Activated CD4-positive, alpha-beta T cell treated with anti-CD3 and anti-CD28 coated beads, Interleukin-2, amount 10 ng/mL, durations not matched to agents 7 days and 5 days (primary cell): ENCODE measurements at places on chromosomes 1 and 21.
A peak's percentile ranks its signal among the peaks of the same experiment; 100 is the strongest.

DNA sequence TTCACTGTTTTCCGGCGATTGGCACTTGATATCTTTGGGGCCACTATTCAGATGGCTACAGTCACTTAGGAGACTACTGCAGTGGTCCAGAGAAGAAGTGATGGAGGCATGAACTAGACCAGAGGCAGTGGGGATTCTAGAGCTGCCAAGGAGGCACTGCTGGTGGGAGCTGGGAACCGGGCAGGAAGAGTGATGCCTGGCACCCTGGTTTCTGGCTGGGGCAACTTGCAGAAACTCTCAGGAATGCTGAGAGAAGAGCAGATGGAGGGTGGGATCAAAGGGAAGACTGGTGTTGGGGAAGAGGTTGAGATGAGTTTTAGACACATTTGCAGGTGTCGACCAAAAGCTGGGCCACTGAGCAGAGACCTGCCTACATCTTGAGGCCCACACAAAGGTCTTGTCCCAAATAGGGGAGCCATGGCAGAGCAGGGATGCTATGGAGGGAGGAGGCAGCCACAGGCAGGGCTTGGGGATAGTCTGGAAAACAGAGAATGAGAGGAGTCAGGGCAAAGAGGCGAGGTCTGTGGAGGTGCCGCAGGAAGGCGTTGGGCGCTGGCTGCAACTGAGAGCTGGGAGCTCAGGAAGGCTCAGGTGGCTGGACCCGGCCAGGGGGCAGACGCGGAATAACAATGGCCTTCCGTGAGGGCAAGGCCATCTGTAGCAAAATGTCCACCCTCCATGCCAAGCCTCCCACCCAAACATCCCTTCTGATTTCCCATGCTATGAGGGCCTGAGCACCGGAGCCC lies 118.9 kb downstream of the TOMM20 start:
- no peak for DNase-seq

GRCh38 chr21:39184050-39184980 lies 1.1 kb upstream of the PSMG1 start:
- no peak for DNase-seq

DNA sequence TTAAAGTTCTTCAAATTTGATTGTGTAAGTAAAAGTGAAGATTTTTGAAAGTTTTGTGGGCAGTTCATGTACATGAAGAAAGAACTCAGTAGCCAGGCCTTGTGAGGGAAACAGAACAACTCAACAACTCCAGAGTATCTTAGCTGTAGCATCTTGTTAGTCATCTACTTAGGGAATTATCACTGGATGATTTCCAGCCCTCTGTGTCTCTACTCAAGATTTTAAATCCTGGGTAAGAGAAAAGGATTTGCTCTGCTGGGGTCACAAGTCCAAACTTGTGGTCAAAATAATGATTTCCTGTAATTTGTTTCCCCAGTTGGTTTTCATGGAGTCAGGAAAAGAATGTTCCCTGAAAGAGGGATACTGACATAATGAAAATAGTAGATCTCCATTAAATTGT lies 8.2 kb downstream of the OR10T2 start:
- no peak for DNase-seq

- DNase-seq, result no peak
Measured at GRCh38 chr1:24363994-24364393, 44.8 kb downstream of the GRHL3 start.

DNA sequence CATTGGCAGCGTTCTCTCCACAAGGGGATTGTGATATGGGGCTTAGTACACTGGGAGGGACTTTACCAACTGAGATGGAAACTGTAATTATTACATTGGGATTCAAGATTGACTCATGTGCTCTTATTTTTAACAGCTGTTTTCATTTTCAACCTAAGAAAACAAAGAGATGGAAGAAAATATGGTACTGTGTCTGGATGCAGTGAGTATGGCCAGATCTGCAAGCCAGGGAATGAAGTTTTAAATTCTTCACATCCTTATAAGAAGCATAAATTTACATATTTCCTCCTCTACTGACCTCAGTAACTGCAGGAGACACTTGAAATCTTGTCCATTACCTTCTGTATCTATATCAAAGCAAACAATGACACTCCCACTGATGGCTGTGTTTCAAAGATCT lies 81.5 kb upstream of the EDEM3 start:
- no peak for DNase-seq

GRCh38 chr1:227793079-227793947 lies 22.2 kb upstream of the PRSS38 start:
- DNase-seq, result no peak

DNA sequence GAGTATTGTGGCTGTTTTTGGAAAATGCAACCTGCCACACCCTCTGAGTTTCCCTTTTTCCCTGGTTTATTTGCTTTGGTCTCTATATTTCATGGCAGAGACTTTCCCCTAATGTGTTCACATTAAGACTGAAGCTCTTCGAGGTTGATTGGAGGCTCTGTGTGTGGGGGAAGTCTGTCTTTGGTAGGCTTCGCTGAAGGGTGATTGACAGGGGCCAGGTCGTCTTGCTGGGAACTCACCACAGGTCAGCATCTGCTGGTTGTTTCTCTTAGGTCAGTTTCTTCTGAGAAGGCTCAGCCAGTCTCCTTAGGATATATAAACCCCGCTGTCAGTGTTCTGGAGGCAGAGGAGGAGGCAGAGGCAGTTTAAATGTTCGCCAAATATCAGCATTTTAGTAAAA lies 249.4 kb downstream of the RPS6KC1 start:
- no peak for DNase-seq

DNA sequence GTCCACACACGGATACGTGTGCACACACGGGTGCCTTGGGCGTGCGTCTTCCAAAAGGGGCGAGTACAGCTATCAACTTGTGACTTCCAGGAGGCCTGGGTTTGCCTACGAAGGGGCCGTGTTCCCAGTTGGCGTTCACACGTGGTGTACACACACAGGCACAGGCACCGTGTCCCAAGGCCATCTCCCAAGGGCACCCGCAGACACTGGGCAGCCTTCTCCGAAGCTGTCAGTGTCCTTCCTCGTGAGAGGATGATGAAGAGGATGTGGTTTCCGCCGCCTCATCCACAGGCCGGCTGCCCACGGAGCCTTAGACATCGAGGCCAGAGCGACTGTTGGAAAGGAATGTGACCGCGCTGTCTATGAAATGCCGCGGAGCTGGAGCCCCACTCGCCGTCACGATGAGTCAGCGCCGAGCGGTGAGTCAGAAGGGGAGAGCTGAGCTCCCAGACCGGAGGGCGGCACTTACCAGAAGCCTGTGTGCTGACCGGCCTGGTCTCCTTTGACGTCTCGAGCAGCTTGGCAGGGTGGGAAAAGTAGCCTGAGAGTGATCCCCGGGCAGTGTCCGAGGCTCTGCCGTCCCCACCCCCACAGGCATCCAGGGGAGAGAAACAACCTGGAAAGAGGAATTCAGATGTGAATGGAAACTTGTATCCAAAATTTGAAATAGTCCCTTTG lies 141.4 kb upstream of the ARHGEF16 start:
- no peak for DNase-seq

DNA sequence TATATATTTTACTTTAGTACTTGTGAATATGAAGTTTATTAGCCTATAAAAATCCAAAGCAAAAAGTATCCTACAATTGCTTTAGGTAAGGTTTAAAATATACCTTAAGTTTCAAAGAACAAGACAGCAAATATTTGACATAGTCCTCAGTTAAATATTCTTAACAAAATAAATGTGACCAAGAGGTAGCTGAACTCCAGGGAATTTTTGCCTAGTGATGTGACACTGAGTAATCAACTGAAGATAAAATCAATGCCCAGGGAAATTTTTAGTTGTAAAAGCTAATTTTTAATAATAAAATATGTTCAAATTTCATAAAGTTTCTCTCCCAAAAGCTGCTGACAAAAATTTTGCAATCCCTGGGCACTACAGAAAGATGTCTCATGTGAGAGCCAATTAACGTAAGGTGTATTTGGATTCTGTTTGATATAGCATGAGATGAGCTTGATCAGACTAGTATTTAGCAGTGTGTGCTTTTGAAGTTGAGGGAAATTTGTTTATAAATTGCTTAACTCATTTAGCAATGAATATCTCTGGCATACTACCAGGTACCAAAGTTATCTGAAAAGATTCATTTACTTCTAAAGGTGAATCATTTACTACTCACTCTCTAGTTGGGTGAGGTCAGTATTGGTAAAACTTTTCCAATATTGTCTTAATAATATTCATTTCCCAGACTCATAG lies 80.2 kb upstream of the PALMD start:
- no peak for DNase-seq

- DNase-seq, result peak; percentile 64
Measured at GRCh38 chr1:110962892-110963690, 631 bp downstream of the LRIF1 start.

- no peak for DNase-seq
Measured at GRCh38 chr1:157110003-157110402, 10.4 kb upstream of the ETV3L start.

DNA sequence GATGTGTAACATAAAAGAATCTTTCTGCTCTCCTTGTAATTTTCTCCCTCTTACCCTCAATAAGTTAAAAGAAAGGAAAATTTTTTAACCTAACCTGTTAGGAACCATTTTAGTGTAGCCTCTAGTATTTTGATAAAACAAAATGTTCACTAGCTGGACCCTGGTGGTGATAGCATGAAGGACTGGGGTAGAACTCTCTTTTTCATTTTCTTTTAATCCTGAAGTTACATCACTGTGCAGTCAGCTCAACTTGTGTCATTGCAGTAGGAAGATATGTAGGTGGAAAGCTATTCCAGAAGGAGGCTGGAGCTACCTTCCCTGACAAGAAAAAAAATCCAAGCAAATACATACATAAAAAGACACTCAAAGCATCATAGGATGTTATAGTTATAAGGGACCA lies 39.3 kb downstream of the NFIA start:
- DNase-seq, result no peak

- DNase-seq, result no peak
Measured at GRCh38 chr1:31769720-31770390, 5.7 kb upstream of the ADGRB2 start.

- DNase-seq, result peak; percentile 65
Measured at GRCh38 chr1:1157426-1157913, 16.2 kb upstream of the TTLL10 start.

- DNase-seq, result no peak
Measured at GRCh38 chr1:115906627-115907026, 65.7 kb upstream of the NHLH2 start.

- DNase-seq, result no peak
Measured at GRCh38 chr21:41758550-41758949, 8.3 kb downstream of the RIPK4 start.

- peak; percentile 62 for DNase-seq
Measured at GRCh38 chr21:33229784-33230544, at the start of gene IFNAR2. TSS of gene IFNAR2 (plus strand) at chr21:33229938. CDS start at chr21:33241923, 11,985 bp downstream.

DNA sequence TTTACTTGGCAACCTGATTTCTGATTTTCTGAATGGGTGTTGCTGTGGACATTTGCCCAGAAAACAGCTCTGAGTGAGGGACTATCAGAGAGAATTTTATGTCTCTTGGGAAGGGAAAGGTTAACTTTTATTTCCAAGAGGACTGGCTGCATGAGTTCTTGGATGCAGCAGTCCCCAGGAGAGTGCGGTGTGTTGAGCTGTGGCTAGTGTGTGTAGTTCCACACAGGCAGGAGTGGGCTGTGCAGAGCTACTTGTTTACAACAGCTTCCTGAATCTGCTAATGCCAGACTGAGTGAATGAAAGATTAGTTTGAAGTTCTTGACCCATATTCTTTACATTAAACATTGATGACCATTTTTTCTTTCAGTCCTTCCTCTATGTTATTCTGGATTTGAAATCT lies 41.0 kb upstream of the APOBEC4 start:
- DNase-seq, result no peak

GRCh38 chr1:234755449-234755863 lies 145.5 kb upstream of the IRF2BP2 start:
- no peak for DNase-seq

GRCh38 chr1:70205434-70206118 lies at the start of gene LRRC40:
TSS of gene LRRC40 (minus strand) at chr1:70205579. CDS start at chr1:70205540, 39 bp downstream.
- DNase-seq, result peak; percentile 96

DNA sequence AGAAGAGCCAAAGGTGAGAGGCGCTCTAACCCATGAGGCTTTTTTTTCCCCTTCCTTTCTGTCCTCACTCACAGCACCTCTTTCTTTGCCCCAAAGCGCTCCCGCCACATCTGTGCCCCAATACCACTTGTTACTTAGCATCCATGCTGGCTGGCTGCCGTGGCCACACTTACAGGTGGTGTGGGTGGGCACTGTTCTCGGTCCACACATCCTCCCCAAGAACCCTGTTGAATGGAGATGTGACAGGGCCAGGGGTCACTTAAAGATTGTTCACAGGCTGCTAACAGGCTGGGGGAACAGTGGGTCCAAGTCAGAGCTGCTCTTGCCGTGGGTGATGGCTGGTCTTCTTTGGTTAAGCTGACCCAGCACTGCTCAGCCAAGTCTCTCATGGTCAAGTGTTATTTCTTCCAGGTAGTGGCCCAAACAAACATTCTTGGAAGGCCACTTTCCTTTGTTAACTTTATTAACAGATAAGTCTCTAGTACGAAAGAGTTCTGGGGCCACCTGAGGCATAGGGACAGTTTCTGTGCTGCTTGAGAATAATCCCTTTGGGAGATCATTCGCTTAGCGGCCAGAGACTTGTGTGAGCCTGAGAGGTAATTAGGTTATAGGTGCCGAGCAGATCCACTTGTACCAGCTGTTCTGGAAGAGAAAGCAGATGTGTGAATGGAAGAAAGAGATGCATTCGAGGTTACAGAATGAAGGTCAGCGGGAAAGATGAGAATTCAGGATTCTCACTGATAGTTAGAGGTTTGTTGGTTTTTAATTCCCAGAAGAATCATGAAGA lies 62.6 kb upstream of the IRF2BP2 start:
- no peak for DNase-seq
